ENCODE measurements at places on chromosomes 4 and X.

DNA sequence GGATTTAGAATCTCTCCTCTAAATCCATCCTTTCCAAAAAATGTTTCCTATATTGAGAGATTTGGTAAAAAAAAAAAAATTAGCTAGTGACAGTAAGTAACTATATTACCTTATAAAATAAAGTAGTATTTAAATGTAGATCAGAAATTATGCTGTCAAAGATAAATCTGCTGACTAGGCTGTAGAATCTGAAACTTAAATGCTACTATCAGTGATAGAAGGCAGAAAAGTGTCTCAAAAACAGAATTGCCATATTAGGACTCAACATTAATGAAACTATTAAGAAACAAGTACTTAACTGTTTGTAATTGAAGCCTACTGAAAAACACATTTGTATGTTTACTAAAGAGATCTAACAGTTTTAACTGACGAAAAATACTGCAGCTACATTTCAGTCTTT is 8.3 kb downstream of the TAF9B start:
- H3K27ac ChIP-seq, result no peak overlapping the region
- H3K4me3 ChIP-seq, result no peak overlapping the region
- H3K4me1 ChIP-seq, result no peaks in the 10 kb centered on the region
- no peaks in the 10 kb centered on the region for H3K27me3 ChIP-seq

GRCh38 chr4:97394653-97395052 is 748.6 kb downstream of the STPG2 start:
- DNase-seq, result no peak
- no peak overlapping the region for H3K4me3 ChIP-seq
- no peak overlapping the region for H3K27ac ChIP-seq

DNA sequence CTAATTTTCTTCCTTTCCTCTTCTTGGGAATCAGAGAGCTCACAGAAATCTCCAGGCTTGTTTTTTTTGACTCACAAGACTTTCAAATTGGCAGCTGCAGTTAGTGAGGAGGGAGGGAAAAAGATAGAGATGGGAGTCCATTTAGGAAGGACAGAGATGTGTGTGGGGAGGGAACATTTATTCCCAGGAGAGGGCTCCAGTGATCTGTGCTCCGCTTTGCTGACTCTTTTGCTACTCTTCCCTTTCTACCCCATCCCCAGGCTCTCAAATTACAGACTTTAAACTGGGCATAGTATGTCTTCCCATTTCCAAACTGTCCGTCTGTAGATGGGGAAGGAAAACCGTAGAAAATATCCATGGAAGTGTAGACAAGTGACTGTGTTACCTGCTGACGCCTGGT is 39.1 kb upstream of the UCP1 start:
- H3K27me3 ChIP-seq, result peaks cover 6% of the 10 kb centered on the region
- no peak overlapping the region for H3K27ac ChIP-seq
- no peaks in the 10 kb centered on the region for H3K4me1 ChIP-seq

DNA sequence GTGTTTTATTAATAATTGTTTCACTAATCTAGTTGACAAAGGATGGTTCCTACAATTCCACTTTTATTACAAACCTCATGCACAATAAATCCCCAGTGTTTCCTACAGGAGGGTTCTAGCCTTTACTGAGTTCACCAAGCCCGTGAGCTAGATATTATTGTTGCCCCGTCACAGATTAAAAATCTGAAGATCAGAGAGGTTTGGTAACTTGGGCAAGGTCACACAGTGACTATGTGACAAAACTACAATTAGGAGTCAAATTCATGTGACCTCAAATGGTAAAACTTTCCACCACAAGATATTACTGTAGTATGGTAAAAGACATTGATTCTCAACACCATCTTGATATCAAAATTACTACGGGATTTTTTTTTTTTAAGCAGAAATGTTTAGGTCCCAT is 124.6 kb downstream of the BTC start:
- no peaks in the 10 kb centered on the region for H3K4me1 ChIP-seq
- no peaks in the 10 kb centered on the region for H3K36me3 ChIP-seq
- no peak overlapping the region for H3K4me3 ChIP-seq
- no peak for DNase-seq
- H3K27me3 ChIP-seq, result no peaks in the 10 kb centered on the region

GRCh38 chr4:70591955-70592582 is at the start of gene AMBN:
AMBN (plus strand) TSS chr4:70592256; CDS start chr4:70592359, 103 bp downstream.
- no peak within 1 kb of the TSS for H3K27ac ChIP-seq
- no peak for DNase-seq
- H3K36me3 ChIP-seq, result no peaks in the 10 kb centered on the region
- H3K4me3 ChIP-seq, result no peak within 1 kb of the TSS
- no peaks in the 10 kb centered on the region for H3K4me1 ChIP-seq

DNA sequence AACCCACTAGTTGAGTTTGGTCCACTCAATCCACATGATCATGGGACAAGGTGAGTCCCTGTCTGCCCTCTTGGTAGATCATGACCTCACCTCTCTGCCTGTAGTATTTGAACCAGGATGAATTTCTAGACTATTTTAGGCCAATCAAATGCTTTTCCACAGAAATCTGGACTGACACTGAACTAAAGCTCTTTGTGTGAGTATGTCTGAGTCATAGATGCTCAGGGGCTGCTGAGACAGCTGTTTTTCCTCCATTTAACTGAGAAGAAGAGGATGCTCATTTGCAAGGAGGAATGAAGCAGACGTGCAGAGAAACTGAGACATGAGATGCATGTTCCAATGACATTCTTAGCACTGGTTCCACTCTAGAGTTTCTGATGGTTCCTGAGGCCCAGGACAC is 77.3 kb upstream of the TMEM47 start:
- H3K36me3 ChIP-seq, result no peaks in the 10 kb centered on the region
- H3K27me3 ChIP-seq, result no peaks in the 10 kb centered on the region
- H3K4me1 ChIP-seq, result no peaks in the 10 kb centered on the region
- no peak overlapping the region for H3K4me3 ChIP-seq
- no peak overlapping the region for H3K27ac ChIP-seq

DNA sequence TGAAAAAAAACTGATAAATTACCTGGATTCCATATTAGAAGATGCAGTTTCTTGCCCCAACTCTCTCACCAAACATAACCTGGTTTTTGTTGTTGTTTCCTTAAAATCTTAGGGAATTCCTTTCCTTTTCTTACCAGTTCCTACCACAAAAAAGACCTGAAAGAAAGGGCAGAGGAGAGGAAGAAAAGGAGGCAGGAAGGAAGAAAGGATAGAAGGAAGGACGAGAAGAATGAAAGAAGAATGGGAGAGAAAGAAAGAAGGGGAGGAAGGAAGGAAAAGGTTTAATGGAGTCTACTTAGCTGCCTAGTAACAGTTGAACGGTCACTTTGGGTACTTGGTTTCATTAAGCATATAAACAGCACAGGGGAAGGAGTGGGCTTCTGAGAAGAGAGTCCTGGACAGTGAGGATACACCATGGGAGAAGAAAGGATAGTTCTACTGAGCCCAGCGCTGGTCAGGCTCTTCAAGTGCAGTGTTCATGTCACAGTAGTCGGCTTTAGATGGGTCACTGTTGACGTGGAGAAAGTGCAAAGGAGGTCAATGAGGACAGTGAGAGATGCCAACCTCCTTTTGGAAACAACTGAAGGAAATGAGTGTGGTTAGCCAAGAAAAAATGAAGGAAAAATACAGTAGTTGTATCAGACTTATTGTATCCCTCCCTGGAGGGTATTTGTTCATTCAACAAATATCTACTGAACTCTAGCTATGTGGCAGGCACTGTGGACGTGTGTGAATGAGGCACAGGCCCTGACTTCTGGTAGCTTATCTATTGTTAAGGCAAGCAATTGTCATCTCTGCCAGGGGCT is 1.1 kb upstream of the CHIC2 start:
- no peaks in the 10 kb centered on the region for H3K27me3 ChIP-seq
- DNase-seq, result no peak
- no peak overlapping the region for H3K4me3 ChIP-seq
- H3K4me1 ChIP-seq, result peaks cover 36% of the 10 kb centered on the region

DNA sequence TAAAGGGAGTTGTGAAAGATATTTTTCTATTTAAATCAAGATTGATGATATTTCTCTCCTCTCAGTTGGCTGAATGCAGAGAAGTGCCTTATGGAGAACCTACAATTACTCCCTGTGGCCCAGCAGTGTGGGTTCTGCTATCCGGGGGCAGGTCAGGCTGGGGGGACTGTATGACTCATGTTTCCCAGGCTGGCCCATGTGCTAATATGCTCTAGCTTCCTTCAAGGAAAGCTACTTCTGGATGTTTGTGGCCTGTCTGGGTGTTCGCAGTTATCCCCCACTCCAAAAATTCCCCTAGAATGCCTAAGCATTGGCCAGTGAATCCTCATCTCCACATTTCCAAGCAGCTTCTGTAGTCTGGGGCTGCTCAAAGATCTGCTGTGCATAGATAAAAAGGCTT is 58.9 kb upstream of the SPP1 start:
- no peaks in the 10 kb centered on the region for H3K27me3 ChIP-seq
- no peaks in the 10 kb centered on the region for H3K36me3 ChIP-seq
- no peak overlapping the region for H3K4me3 ChIP-seq

DNA sequence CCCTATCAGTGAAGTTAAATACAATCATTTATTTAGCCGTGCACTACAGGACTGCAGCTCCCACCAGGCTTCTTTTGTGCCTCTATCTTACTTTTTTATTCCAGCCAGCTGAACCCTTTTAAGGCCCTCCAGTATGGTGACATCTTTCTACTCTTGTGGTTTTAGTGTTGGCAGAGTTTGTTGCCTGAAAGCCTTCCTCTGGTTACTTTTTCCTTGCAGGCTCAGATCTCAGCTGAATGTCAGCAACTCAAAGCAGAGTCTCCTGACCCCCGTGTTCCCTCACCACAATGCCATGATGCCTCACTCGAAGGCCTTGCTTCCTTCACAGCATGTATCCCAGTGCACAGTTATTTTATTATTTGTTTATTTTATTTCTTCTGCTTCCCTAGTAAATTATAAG is 818.9 kb upstream of the LCORL start:
- no peaks in the 10 kb centered on the region for H3K4me1 ChIP-seq
- H3K4me3 ChIP-seq, result no peak overlapping the region
- no peaks in the 10 kb centered on the region for H3K36me3 ChIP-seq
- H3K27me3 ChIP-seq, result no peaks in the 10 kb centered on the region
- H3K27ac ChIP-seq, result no peak overlapping the region

DNA sequence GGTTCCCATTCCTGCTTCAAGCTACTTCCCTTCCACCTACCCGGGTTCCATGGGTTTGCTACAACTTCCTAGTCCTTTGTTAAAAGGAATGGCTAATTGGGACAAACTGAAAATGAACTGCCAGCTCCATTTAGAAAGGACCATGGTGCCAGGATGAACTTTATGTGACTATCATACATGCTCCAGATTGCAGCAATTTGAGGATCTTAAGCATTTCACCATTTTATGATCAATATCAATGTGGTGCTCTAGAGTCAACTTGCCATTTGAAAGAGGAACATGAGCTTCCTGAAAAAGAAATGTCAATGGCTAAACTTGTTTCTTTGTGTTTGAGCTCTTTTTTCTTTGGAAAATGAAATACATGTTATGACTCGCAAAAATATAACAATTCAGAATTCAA is 92.7 kb upstream of the IL15 start:
- no peak for DNase-seq
- H3K4me1 ChIP-seq, result no peaks in the 10 kb centered on the region
- H3K27me3 ChIP-seq, result peaks cover 2% of the 10 kb centered on the region
- no peaks in the 10 kb centered on the region for H3K36me3 ChIP-seq
- no peak overlapping the region for H3K4me3 ChIP-seq

DNA sequence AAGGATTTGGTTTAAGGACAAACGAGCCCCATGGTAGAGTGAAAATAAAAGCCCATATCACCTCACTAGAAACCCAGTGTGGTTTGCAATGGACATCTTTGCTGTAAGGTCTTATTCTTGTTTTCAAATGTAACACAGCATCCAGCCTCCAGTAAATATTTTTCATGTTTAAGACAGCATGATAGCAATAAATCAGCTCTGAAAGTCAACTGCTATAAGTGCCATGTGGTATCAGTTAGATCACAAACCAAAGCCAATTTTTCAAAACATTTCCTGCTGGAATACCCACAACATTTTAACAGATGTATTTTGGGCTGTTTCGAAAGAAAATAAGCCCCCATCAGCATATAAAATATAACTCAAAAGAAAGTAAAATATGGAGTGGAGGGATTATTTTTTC is 24.0 kb upstream of the SCML1 start:
- no peaks in the 10 kb centered on the region for H3K27me3 ChIP-seq
- H3K27ac ChIP-seq, result no peak overlapping the region
- no peak for DNase-seq
- no peak overlapping the region for H3K4me3 ChIP-seq
- no peaks in the 10 kb centered on the region for H3K4me1 ChIP-seq

- H3K36me3 ChIP-seq, result no peaks in the 10 kb centered on the region
- H3K27me3 ChIP-seq, result no peaks in the 10 kb centered on the region
- H3K4me3 ChIP-seq, result no peak overlapping the region
- DNase-seq, result no peak
- no peaks in the 10 kb centered on the region for H3K4me1 ChIP-seq
Measured at GRCh38 chrX:100316987-100317386, 93.1 kb downstream of the PCDH19 start.

GRCh38 chrX:22536746-22537304 is 264.1 kb downstream of the CBLL2 start:
- no peak for DNase-seq
- H3K27ac ChIP-seq, result no peak overlapping the region
- no peaks in the 10 kb centered on the region for H3K4me1 ChIP-seq
- no peak overlapping the region for H3K4me3 ChIP-seq
- no peaks in the 10 kb centered on the region for H3K27me3 ChIP-seq
- no peaks in the 10 kb centered on the region for H3K36me3 ChIP-seq

- H3K27me3 ChIP-seq, result peaks cover 2% of the 10 kb centered on the region
- no peak for DNase-seq
- no peak overlapping the region for H3K4me3 ChIP-seq
- no peak overlapping the region for H3K27ac ChIP-seq
- no peaks in the 10 kb centered on the region for H3K36me3 ChIP-seq
- no peaks in the 10 kb centered on the region for H3K4me1 ChIP-seq
Measured at GRCh38 chrX:38225093-38225492, 4.4 kb upstream of the SRPX start.

DNA sequence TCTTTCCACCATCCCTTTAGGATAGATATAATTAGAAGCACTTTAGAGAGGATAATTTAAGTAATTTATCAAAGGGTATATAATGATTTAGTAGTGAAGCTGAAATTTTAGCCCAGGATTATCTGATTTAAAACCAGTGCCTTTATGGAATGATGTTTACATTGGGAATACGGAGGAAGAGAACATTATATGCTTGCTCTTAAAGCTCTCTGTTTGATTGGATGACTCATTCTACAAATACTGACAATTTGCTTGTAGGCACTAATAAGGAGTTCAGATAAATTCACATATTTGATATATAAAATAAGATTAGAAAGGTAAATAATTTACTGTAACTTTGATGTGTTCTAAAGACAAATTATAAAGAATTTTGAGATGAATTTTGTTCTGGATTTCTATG is 84.7 kb downstream of the SH3BGRL start:
- DNase-seq, result no peak
- no peaks in the 10 kb centered on the region for H3K4me1 ChIP-seq
- no peak overlapping the region for H3K27ac ChIP-seq
- no peaks in the 10 kb centered on the region for H3K36me3 ChIP-seq
- no peak overlapping the region for H3K4me3 ChIP-seq

GRCh38 chr4:168163106-168163505 is 70.8 kb downstream of the ANXA10 start:
- DNase-seq, result no peak
- no peak overlapping the region for H3K4me3 ChIP-seq
- H3K4me1 ChIP-seq, result no peaks in the 10 kb centered on the region
- no peaks in the 10 kb centered on the region for H3K36me3 ChIP-seq
